Esophagus squamous epithelium (tissue), 5 donors: ENCODE measurements at places on chromosomes 2 and 18.

- DNase-seq: no peak
These were observed 78.0 kb upstream of the GATA6 start for GRCh38 chr18:22091341-22091740.

GRCh38 chr2:59734743-59735142 is 818.7 kb downstream of the BCL11A start:
- DNase-seq: no peak

DNA sequence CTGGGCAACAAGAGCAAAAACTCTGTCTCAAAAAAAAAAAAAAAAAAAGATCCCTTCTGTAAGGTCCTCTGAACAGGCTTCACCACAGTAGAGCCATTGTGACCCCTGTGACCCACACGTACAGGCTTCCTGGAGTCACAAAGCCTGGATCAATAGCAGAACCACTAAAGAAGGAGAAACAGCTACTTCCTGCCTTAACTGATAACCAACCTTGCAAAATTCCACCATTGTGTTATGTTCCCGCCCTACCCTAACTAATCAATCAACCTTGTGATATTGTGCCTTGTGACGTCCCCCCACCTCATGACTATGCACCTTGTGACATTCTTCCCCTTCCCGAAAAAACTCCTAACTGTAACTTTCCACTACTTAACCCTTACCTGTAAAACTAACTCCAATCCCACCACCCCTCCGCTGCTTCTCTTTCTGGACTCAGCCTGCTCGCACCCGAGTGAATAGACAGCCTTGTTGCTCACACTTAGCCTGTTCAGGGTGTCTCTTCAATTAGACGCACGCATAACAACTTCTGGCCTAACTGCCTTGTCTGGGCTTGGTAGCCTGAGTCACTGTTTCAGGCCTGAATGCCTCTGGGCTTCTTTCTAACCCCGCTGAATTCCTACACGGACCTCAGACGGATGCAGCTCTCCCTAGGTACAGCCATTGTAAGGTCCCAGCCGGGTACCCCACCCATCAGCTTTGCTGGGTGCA is 13.9 kb downstream of the SCYGR8 start:
- no peak for DNase-seq

DNA sequence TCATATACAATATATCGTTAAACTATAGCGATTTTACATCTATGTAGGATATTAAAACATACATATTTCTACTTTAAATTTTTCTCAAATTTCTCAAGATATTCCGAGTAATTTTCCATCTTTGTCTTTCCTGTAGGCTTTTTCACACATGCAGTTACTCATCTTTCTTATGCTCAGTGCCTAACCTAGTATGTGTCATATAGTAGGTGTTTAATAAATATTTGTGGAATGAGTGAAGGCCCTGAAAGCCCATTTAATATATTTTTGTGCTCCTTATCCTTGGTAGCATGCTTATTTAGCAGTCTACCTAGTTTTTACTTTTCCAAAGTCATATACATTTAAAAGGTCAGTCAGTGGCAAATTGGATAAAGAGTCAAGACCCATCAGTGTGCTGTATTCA is 67.3 kb downstream of the ITGB6 start:
- no peak for DNase-seq

GRCh38 chr2:177530561-177530960 is 138.0 kb downstream of the AGPS start:
- DNase-seq: no peak

GRCh38 chr2:20034218-20034617 is 17.2 kb downstream of the LAPTM4A start:
- DNase-seq: no peak

DNA sequence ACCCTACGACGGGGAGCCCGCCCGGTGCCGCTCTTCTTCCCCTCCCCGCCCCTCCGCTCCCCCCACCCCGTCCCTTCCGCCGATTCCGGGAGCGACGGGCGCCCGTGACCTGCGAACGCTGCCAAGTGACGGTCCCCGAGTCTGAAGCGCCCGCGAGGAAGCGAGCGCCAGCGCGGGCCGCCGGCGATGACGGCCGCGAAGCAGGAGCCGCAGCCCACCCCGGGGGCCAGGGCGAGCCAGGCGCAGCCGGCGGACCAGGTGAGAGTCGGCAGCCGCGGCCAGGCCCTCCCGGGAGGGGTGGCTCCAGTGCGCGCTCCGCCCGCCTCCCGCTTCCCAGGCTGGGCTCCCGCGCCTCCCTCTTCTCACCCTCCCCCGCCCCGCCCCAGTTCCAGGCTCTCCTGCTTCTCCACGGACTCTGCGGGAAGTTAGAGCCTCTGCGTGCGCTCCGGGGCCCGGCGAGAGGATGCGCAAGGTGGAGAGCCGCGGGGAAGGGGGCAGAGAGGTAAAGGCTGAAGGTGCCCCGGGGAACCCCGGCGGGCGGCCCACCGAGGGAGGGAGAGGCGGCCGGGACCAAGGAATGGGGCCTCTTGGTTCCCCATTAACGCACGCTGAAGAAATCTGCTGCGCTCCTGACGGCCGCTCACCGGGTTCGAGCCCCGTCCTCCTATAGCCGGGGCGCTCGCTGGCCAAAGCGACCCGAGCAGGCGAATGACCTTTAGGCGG is 719.5 kb downstream of the DPP10 start:
- DNase-seq: no peak

GRCh38 chr2:44713170-44713569 is 228.3 kb upstream of the SIX3 start:
- no peak for DNase-seq

DNA sequence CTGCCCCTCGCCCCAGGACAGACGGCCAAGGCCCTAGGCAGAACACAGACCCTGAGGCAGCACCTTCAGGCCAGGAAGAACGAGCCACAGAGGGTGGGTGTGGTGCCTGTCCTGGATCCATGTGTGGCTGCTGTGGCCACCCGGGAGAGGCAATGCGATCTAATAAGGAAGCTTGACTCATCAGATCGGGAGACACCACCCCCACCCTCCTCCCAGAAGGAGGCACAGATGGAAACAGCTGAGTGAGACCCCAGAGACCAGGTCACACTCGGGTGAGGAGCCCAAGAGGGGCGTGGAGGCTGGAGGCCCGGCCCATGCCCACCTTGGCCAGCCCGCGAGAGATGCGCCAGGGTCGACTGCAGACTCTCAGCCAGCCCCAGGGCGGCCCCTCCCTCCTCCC is 20.3 kb downstream of the KCNG2 start:
- no peak for DNase-seq

DNA sequence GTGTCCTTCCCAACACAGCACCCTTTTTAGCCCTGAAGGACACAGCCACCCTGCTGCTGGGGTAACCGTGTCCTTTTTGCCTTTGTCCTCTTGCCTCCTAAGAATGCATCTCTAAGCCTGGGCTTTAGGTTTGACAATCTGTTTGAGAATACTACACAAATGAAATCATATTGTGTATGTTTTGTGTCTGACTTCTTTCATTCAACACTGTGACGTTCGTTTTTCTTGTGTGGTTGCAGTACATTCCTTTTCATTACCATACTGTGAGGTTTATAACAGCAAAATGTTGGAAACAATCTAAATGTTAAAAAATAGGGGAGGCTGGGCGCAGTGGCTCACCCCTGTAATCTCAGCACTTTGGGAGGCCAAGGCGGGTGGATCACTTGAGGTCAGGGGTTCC is 11.2 kb downstream of the ASPRV1 start:
- no peak for DNase-seq

DNA sequence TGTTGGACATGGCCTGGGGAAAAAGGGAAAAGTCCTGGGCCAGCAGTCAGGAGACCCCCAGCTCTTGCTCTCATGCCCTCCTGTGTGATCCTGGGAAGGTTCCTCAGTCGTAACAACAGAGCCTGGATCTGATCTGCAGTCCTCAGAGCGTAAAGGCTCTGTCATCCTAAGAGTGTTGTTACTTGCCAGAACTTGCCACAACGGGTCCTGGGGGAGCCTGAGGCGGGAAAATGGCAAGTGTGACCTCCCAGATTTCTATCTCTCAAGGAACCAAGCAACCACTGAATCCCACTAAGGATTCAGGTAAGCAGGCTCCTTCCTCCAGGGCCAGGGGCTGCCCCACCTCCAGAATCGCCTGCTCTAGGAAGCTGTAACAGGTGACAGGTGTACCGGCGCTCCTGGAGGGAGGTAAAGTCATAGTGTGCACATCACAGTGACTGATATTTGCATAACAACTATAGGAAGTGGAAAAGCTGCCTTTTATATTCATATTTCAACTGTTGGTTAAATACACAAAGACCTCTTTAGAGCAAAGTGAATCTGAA is 18.4 kb downstream of the HS1BP3 start:
- DNase-seq: no peak

GRCh38 chr2:235749121-235749770 is 255.4 kb downstream of the AGAP1 start:
- no peak for DNase-seq

GRCh38 chr2:218755567-218756404 is 26.2 kb upstream of the CYP27A1 start:
- DNase-seq: no peak

GRCh38 chr18:11909061-11909455 is 941 bp upstream of the MPPE1 start:
- no peak for DNase-seq

- no peak for DNase-seq
These were observed 30.4 kb downstream of the RAMP1 start for GRCh38 chr2:237889811-237890210.

DNA sequence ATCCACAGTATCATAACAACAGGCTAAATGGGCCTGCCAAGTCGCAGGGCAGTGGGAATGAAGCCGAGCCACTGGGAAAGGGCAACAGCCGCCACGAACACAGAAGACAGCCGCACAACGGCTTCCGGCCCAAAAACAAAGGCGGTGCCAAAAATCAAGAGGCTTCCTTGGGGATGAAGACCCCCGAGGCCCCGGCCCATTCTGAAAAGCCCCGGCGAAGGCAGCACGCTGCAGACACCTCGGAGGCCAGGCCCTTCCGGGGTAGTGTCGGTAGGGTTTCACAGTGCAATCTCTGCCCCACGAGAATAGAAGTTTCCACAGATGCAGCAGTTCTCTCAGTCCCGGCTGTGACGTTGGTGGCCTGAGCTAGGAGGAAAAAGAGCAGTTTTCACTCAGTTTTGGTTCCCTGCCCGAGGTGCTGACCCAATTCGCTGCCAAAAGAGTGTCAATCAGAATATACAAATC is 32.2 kb downstream of the KCTD18 start:
- DNase-seq: no peak

DNA sequence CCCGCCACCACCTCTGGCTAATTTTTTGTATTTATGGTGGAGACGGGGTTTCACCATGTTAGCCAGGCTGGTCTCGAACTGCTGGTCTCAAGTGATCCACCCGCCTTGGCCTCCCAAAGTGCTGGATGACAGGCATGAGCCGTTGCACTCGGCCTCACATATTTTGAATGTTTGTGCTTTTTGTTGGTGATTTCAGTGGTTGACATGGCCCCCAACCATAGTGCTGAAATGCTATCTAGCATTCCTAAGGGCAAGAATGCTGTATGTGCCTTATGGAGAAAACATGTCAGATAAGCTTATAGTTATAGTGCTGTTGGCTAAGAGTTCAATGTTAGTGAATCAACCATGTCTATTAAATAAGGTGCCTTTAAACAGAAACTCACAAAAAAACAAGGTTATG is 8.9 kb downstream of the ZAP70 start:
- no peak for DNase-seq

GRCh38 chr2:58749041-58749440 is 507.9 kb upstream of the FANCL start:
- no peak for DNase-seq

- DNase-seq: no peak
These were observed 480.6 kb downstream of the SPAG16 start for GRCh38 chr2:213764849-213765248.

DNA sequence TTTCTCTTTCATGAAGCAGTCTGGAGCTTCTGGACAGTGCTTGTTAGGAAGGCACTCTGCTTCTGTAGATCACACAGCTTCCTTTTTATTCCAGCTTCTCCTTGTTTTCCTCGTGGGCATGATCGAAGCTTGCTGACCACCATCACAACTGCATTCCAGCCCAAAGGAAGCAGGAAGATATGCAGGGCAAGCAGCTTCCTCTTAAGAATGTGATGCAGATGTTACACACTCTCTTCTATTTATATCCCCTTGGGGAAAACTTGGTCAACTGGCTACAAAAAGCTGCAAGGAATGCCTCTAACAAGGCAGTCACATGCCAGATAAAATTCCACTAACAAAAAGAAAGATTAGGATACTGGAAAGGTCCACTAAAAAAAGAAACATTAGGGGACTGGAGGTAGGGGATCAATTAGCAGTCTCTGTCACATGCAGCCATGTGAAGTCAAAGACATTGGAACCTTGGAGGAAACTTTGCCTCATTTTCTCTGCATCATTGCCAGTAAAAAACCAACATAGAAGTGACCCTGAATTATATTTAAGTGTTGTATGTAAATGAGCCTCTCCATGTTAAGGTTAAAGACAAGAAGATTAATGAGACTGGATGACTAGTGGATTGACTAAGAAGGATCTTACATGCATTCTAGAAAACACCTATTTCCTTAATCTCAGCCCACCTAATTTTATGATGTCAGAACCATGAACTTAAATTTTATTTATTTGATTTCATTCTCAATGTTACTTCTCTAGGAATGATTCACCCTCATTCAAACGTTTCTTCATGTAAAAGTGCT is 98.3 kb downstream of the NAB1 start:
- DNase-seq: no peak

GRCh38 chr2:116340690-116341089 is 1473.8 kb upstream of the DDX18 start:
- no peak for DNase-seq

GRCh38 chr2:122011493-122012270 is 256.2 kb downstream of the TSN start:
- DNase-seq: no peak

DNA sequence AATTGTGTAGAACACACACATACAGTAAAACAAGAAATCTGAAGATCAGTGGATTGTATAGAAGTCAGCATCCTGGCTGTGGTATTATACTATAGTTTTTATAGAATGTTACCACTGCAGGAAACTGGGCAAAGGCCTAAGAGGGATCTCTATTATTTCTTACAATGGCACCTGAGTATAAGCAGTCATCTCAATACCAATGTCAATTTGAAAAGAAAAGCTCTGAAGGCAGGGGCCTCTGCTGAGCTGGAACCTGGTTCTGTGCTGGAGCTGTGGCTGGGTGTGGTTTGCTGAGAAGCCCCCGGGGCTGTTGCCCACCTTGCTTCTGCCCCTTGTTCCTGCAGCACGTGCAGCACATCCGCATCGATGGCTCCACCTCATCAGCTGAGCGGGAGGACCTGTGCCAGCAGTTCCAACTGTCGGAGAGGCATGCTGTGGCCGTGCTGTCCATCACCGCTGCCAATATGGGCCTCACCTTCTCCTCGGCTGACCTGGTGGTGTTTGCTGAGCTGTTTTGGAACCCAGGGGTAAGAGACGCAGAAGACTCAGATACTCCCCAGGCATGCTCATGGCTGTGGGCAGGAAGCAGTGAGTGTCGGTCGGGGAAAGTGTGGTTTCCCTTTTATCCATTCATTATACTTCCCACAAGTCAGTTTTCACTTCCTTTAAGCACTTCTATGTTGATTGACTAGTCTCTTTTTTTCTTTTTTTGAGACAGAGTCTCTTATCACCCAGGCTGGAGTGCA is 23.5 kb upstream of the RPL37A start:
- no peak for DNase-seq

GRCh38 chr2:161113693-161114575 is 46.3 kb upstream of the TANK start:
- DNase-seq: no peak

GRCh38 chr2:11889854-11890253 is 143.4 kb downstream of the LPIN1 start:
- DNase-seq: no peak
